ENCODE measurements at places on chromosomes 4 and X.

GRCh38 chrX:140815868-140816267, 106.3 kb downstream of the LINC00632 start:
- DNase-seq = no peak

- no peak for DNase-seq
Observed at GRCh38 chrX:18543738-18544137, 118.3 kb downstream of the CDKL5 start.

GRCh38 chr4:53593765-53594164, 2.5 kb upstream of the LNX1 start:
- no peak for DNase-seq

GRCh38 chr4:100977746-100978397, 369.5 kb downstream of the PPP3CA start:
- no peak for DNase-seq

DNA sequence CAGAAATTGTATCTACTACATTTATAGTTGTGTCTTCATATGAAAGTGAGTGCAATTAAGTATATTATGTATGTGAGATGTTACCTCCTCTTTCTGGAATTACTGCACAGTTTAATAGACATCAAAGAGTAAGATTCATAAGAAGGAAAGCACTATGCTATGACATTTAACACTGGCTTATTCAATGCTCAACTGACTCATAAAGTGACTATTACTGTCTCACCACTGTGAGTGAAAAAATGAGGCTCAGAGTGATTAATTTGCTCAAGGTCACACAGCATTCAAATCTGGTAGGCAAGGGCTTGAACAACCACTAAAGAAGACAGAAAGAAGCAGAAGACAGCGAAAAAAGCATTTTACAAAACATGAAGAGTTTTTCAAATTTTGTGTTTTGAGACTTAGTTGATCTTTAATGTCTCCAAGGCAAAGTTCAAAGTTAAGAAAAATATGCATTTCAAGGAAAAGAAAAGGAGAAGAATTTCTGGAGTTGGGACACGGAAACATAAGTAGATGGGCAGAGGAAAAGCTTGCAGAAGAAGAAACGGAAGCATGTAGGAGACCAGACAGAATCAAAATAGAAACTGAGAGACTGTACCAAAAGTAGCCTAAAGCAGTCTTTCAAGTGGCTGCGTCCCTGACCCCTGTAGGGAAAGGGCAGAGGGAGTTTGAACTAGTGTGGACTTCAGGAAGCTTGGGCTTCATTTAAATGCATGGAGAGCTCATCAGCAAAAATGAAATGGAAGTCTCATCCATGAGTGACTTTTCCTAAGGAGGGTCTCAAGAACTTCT, 66.3 kb downstream of the KCNIP4 start:
- no peak for DNase-seq

- no peak for DNase-seq
Observed at GRCh38 chr4:24570172-24570571, 14.2 kb downstream of the DHX15 start.

DNA sequence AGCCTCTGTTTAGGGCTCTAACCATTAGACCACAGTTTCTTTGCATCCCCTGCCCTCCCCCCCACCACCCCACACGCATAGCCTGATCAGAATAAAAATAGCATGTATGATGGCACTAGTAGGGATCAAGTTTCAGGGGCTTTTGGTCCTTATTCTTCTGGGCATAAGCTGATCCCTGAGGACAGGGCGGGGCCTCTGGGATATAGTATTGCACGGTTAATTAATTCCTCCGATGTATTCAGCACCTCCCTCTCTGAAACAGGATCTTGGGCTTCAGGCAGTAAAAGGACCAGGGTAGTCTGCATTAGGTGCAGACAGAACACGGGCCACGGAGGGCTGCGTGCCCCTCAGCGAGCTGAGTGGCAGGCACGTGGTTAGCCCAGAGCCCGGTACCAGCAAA, 57.1 kb downstream of the ELF4 start:
- DNase-seq = no peak

DNA sequence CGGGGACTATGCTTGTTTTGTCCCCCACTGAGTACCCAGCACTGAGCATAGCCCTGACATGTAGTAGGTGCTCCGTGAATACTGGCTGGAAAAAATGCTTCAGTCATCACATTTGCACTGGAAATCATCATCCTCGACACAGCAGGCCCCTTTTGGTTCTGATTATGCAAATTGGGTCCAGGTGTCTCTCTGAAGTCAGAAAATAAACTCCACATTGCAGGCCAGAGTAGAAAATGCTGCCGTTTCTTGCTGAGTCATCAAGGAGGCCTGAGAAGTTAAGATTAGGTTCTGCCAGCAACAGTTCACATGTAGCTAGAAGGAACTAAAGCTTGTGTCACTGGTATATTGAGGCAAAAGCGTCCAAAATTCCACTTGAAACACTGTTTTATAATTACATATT, 15.0 kb upstream of the STK32B start:
- DNase-seq = no peak

- peak; percentile 81 for DNase-seq
Observed at GRCh38 chr4:119628281-119629141, at the start of gene PDE5A. TSS of gene PDE5A (minus strand) at chr4:119628804. CDS start at chr4:119628671, 133 bp downstream.

DNA sequence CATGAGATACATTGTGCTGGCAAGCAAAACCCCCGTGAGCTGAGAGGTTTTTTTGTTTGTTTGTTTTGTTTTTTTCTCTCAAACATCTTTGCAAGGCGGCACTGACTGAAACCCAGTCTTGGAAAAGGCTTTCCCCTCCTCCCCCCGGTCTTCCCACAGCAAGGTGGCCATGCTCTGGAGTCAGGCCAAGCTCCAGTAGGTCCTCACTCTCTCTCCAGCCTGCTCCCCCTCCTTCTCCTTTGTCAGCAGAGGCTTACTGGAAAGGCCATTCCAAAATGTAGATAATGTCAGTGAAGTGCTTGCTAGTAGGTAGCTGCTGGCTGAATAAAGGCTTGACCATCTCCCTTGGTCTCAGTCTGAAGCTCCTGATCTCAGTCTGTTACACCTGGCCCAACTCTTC, 32.6 kb downstream of the FRMPD3 start:
- no peak for DNase-seq

- DNase-seq = no peak
Observed at GRCh38 chrX:19810006-19810774, 77.2 kb downstream of the SH3KBP1 start.

DNA sequence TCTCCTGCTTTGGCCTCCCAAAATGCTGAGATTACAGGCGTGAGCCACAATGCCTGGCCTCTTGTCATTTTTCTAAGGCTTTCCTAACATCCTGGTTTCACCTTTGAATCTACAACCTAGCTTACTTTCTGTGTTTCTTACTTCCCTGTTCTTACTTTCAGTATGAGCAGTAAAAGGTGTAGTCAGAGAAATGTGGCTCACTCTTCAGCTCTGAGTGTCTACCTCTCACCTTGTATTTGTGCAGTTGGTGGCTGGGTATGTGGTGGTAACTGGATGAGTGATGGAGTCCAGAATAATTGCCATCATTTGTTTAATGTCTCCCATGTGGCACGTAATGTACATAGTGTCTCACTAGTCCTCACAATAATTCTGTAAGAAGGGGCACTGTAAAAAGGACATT, 19.1 kb upstream of the CXCL11 start:
- no peak for DNase-seq

DNA sequence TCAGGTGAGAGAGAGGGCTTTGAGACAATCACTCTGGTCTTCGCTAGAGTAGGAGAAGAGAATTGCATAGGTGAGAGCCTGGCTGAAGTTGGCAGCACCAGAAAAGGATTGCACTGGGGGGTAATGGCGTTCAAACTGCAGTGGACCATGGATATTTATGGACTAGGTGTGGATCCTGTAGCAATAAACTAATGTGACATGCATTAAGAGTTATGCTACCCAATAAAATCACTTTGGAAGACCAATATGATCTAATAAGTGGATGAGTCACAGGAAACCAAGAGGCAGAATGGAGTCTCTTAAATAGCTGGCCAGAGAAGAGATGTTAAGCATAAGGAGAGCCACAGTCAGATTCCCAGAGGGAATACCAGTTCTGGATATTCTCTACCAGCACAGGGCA, 259.8 kb downstream of the FBXO8 start:
- DNase-seq = no peak

DNA sequence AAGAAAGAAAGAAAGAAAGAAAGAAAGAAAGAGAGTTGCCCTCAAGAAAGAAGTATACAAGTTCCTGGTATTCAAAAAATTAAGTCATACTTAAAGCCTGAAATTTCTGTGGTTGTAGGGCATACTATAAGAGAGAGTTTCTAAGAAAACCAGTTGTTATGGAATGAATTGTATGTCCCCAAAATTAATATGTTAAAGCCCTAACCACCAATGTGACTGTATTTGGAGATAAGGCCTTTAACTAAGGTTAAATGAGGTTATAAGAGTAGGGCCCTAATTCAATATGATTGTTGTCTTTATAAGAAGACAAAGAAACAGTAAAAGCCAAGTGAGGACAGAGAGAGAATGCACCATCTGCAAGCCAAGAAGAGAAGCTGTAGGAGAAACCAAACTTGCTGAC, 521.1 kb downstream of the CCSER1 start:
- DNase-seq = no peak

GRCh38 chr4:136461533-136461932, 1070.8 kb downstream of the PCDH18 start:
- DNase-seq = no peak

DNA sequence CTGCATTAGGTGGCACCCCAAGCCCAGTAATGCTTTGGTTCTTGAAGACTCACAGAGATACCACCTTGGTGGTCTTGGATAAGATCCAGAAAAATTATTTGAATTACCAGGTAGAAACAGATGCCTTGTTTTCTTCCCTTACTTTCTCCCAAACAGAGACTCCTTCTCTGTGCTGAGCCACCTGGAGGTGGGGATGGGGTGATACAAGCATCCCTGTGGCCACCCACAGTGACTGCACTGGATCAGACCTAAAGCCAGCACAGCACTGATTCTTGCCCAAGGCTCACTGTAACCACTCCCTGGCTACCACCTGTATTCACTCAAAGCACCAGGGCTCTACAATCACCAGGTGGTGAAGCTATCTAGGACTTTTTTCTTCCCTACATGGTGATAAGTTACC, 156.8 kb downstream of the TEX13A start:
- DNase-seq = no peak

- DNase-seq = no peak
Observed at GRCh38 chr4:113740857-113741379, 20.6 kb downstream of the CAMK2D start.

- DNase-seq = no peak
Observed at GRCh38 chr4:88276952-88277710, 7.2 kb downstream of the PPM1K start.

DNA sequence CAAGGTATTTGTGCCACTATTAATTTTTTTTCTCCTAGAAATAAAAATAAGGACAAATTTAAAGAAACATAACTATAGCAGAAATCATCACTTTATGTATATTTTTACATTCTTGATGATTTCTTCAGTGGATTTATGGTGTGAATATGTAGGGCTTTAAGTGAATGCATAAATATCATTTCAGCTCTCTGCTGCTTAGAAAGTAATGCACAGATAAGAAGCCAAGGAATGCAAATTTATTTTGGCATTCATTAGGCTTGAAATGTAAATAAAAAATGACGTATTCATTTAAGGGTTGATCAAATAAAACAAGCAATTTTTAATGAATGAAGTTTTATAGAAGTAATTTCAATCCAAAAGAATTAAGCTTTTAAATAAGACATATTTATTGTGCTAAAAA, 66.3 kb downstream of the NFKB1 start:
- DNase-seq = no peak

DNA sequence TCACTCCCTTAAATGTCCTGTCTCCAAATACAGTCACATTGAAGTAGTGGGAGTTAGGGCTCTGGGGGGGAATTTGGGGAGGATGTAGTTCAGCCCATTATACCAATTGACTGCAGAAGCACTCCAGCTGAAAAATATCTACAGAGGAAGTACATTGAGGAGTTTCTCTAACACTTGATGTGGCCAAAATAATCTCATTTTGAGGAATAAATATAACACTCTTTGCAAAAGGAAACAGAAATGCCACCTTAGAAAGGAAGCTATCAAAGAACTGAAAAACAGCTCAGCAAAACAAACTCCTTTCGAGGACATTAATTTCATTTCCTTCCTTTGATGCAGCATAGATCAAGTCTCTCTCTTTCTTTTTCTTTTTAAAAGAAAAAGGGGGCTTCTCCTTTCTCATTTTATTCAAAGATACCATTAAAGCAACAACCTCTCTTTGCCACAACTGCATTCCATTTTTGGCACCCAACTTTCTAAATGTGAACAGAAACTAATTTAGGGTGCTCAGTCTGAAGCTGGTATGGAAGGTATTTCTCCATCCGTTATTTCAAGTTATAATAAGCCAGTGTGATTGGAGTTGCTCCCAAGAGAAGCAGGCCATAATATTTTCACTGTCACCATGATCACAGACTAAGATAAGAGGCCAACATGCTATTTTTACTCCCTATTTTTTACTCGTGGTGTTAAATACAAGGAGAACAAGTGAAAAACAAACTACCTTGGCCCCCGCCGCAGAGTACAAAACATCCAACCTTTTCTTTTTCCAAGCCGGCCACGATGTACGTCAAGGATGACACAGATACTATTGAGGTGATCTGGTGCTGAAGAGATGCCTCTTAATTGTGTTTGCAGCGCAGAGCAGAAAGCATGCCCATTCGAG, 230.4 kb upstream of the GATB start:
- DNase-seq = no peak

- no peak for DNase-seq
Observed at GRCh38 chr4:21083413-21083812, 383.2 kb downstream of the PACRGL start.

GRCh38 chrX:56762220-56762619, 33.2 kb downstream of the NBDY start:
- DNase-seq = no peak

GRCh38 chr4:114466299-114466698, 132.3 kb upstream of the UGT8 start:
- no peak for DNase-seq

GRCh38 chr4:141711211-141711610, 74.8 kb downstream of the IL15 start:
- peak; percentile 16 for DNase-seq

- DNase-seq = no peak
Observed at GRCh38 chr4:182547435-182547834, 304.2 kb downstream of the TENM3 start.

- DNase-seq = no peak
Observed at GRCh38 chrX:133583825-133584224, 168.5 kb upstream of the GPC4 start.

DNA sequence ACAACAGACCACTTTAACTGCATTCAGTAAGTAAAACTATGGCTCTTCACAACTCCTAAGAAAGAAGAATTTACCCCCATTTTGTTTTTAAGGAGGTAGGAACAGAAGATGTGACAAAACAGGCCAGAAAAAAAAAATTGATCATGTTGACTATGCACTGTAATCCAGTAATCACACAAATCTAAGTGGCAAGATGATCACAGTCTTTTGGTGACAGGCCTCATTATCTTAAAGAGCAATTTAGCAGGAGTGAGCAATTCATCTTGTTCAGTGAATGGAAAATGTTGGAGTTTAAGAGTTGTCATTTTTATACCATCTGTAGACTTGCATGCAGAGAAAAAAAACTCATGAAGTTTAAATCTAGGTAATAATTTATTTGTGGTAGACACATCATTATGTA, 115.1 kb downstream of the SLC39A8 start:
- no peak for DNase-seq
